Left kidney (tissue), 8 donors: ENCODE measurements at places on chromosomes 5 and 9. TPM values are rescaled to one million over a fixed set of nuclear protein-coding genes. Genes with fewer than 3 reads are reported as not detected.

DNA sequence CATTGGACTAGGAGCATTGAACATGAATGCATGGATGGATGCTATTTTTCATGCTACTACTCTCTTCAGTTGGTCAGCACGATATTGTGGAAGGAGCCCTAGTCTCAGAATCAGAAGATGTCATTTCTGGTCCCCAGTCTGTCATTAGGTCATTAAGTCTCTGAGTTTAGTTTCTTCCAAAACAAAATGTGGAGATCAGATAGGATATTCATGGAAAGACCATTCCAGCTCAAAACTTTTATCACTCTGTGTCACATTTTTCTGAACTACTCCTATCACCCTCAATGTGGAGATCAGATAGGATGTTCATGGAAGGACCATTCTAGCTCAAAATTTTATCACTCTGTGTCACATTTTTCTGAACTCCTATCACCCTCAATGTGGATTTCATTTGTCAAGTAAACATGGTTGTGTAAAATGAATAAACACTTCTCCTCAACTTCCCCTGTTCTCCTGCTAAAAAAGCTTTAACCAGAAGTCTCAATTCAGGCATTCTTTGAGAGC lies 296.8 kb downstream of the MRPS30 start:
- no peak for DNase-seq

GRCh38 chr9:129626625-129627284 lies 792 bp downstream of the NTMT1 start:
- DNase-seq, result no peak

DNA sequence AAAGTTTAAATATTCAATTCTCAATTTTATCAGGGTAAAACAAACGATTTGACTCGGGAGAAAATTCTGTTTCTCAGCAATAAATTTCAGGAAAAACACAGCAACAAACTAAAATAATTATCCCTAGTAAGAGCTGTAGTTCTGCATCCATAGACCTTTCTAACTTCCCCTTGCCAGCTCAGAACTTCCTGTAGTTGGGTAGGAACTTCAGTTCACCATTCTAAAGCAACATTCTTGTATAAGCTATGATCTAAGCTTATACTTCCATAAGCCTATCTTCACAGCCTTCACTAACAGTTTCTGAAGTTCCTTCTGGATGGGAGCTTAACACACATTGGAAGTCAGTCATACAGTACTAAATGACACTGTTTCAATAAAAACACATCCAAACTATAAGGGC lies 96.6 kb downstream of the UBAP2 start:
- DNase-seq, result no peak

DNA sequence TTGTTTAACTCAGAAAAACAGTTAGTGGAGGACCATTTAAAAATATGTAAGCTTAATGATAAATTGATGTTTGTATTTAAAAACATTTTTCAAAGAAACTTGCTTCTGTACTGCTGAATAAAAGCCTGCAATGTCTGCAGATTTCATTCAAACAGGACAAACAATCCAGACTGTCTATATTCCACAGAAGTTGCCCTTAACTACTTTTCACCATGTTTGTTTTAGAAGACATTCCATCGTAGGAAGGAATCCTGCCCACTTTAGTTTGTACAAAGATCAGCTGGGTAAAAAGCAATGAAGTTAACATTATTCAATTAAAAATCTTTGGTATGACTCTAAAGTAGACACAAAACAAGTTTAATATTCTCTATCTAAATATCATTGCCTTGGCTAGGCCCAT lies 195.7 kb upstream of the CCNH start:
- no peak for DNase-seq

SYK gene
- 26.2 TPM for polyA plus RNA-seq

DNA sequence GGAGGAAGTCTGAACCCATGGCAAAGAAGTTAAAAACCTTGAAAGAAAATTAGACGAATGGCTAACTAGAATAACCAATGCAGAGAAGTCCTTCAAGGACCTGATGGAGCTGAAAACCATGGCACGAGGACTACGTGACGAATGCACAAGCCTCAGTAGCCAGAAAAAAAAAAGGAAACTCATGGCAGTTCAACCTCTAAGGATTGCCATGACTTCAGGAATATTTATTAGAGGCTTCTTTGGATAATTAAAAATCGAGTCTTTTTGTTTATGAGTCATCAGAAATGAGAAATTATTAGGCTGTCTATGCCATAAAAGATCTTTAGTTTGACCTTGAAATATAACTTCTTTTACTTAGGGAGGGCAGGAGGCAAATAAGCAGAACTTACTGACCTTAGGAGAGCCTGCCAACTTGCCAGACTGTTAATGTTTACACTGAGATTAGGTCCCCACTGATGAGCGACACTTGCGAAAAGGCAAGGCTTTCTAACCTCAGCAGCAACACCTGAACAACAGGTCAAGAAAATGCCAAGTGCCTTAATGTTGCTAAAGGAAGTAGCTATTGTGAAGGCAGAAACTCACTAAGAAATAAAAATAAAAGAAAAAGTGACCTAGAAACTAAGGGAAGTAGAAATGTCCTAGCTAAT lies 55.2 kb upstream of the TUSC1 start:
- DNase-seq, result no peak
